ENCODE measurements at places on chromosomes 4 and X. TPM values are rescaled to one million over a fixed set of nuclear protein-coding genes. Genes with fewer than 3 reads are reported as not detected.

DAPP1 gene
- total RNA-seq, result 6.4 TPM

PYURF gene
- total RNA-seq, result 63.2 TPM

NWD2 gene
- total RNA-seq, result not detected

RRAGB gene
- 16.7 TPM for total RNA-seq

EDA2R gene
- total RNA-seq, result not detected

MAGEA8 gene
- not detected for total RNA-seq

P2RY4 gene
- total RNA-seq, result 3.5 TPM

SUPT20HL1 gene
- not detected for total RNA-seq

SLITRK4 gene
- 0.32 TPM for total RNA-seq

ARHGAP10 gene
- total RNA-seq, result 14.7 TPM

- no peak for DNase-seq
Measured at GRCh38 chr4:133868856-133869255, 332.7 kb downstream of the PABPC4L start.

DNA sequence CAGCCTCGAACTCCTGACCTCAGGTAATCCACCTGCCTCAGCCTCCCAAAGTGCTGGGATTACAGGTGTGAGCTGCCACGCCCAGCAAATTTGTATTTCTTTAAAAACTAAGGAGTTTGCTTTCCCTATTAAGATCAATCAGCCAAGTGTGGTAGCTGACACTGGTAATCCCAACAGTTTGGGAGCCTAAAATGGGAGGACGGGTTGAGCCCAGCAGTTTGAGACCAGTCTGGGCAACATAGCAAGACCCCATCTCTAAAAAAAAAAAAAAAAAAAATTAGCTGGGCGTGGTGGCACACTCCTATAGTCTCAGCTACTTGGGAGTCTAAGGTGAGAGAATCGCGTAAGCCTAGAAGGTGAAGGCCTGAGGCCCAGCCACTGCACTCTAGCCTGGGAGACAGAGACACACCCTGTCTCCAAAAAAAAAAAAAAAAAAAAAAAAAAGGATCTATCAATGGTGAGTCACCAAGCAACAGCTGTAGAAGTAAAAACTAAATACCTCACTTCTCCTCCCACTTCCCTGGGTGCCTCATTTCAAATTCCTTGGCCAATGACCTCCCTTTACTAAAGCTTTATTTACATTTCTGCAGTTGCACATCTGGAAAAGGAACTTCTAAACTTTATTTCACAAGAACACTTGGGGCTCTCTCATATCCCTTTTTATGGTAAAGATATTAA lies 54.5 kb downstream of the LDB2 start:
- no peak for DNase-seq

DNA sequence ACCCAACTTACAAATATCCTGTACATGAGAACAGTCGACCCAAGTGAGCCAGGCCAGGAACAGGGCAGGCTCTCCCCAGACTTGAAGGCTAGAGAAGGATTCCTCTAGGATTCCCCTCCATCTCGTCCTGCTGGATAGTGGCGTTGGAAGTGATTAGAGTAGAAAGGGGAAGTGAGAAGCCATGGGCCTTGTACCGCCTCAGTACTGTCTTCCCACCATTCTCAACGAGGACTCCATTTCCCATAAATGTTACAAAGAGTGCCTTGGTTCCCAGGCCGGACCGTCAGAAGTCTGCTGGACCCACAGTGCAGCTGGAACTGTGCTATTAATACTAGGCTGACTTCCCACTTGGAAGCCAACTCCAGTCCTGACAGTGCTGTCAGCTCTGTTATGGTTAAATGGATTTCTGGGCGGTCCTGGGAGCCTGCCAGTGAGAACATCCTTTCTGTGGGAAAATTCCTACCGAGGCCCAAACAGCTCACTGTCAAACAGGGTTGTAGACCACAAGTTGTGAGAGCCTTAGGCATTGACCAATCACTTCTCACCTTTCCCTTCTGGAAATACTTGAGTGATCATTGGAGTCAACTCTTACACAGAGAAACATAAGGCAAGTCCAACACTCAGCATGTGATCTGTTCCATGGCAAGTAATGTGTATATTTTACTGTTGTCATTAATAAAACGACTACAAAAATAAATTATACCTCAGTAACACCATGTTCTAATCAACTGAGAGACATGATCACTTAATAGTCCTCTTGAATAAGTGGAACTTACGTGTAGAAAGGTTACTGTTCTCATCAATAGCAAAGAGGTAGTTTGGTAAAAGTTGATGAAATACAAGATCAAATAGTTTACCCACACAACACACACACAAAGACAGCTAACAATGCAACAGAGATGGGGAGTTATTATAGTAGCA lies 58.4 kb downstream of the AMELX start:
- DNase-seq, result peak; percentile 53

GRCh38 chr4:15652191-15652590 lies 3.0 kb downstream of the FBXL5 start:
- no peak for DNase-seq

DNA sequence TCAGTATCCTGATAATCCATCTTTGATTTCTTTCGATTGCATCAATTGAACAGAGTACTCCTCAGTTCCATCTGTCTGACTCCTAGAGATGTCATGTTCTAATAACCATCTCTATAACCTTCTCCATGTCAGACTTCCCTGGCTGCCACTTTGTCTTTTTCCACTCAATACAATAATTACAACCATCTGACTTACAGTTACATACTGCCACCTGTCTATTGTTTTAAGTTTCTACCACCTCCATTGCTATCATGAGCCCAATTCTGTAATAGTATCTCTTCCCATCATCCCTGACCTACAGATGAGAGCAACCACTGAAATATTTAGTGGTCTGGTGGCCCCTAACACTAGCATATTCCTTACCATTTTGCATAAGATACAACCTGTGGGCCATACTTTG lies 439.2 kb upstream of the FAM47C start:
- no peak for DNase-seq

DNA sequence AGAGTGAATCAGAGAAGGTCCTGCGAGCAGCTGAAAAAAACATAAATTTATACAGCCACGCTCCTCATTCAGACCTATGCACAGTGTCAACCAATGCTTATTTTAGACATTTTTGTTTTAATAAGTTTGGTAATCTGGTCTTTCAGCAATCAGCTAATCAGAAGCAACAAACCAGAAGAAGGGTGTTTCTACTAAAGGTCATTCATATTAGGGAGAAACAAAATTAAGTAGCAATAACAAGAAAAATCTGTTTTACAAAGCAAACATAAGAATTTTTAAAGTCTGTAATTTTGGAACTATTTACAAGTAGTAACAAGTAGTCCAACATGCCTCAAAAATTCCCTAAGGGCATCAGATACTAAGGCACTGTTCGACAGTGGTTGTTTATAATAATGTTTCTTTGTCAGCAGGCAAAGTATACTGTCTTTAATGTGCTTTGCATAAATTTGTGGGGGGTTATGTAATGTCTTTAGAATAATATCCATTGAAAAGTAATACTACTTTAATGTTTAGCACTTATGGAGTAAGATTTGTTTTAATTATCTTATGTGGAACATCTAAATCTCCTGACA lies 82.8 kb downstream of the PHOX2B start:
- DNase-seq, result no peak

GRCh38 chr4:118086344-118086743 lies 52.1 kb downstream of the NDST3 start:
- DNase-seq, result no peak

GRCh38 chrX:114465689-114466088 lies 118.2 kb upstream of the HTR2C start:
- DNase-seq, result no peak

DNA sequence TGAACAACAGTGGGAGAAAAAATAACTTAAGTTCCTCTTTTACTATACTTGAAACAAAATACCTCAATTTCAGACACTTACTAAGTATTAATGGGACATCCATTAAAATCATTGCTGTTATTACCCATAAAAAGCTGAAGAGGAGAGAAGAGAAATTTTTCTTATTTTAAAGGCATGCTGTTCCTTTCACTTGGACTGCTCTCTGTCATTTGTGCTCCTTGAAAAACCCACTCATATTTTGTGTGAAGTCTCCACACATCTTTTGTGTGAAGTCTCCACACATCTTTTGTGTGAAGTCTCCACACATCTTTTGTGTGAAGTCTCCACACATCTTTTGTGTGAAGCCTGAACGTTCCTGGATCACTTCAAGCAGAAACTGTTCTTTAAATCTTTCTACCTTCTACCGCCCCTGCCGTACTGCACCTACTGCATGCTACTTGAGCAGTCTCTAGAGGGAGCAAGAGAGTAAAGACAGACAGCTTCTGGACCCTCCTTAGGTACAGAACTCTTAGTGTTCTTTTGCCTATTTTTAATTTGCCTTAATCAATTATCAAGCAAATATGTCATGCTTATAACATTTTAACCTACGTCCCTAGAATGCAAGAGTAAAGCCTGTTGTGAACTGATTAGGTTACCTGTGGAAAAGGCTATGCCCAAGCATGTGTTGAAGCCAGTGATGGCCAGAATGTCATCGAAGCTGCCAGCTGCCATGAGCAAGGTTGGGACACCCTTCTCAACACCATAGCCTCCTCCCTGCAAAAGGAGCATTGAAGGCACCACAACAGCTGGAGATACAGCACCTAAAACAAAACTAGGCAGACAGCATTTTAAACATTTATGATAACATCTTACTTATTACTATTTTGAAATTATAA lies 27.1 kb upstream of the SLC9B1 start:
- peak; percentile 27 for DNase-seq

DNA sequence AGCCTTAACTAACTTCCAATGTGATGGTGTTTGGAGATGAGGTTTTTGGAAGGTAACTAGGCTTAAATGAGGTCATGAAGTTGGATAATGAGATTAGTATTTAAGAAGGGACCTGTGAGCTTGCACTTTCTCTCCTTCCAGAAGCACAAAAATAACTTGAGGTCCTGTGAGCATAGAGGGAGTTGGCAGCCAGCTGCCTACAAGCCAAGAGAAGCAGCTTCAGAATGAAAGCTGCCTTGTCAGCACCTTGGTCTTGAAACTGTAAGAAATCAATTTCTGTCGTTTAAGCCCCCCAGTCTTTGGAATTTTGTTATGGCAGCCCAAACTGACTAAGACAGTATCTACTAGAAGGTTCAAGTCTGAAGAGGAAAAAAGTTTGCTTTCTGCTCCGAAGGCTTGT lies 280.2 kb upstream of the GALNTL6 start:
- no peak for DNase-seq

DNA sequence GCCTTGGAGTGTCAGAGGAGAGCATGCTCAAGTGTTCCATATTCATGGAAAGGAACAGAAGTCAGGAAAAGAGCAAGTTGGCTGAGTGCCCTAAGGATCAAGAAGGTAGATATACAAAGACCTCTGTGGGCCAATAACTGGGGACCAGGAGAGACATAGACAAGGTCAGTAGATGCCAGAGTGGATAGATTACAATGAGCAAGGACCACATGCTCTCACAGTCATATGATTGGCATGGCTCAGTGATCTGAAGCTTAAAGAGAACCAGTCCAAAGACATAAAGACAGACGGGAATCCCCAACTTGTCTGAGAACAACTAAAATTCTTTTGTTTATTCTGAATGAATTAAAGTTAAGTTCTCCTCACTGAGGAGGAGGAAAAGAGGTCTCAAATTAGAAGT lies 289.7 kb downstream of the HS3ST1 start:
- DNase-seq, result no peak

DNA sequence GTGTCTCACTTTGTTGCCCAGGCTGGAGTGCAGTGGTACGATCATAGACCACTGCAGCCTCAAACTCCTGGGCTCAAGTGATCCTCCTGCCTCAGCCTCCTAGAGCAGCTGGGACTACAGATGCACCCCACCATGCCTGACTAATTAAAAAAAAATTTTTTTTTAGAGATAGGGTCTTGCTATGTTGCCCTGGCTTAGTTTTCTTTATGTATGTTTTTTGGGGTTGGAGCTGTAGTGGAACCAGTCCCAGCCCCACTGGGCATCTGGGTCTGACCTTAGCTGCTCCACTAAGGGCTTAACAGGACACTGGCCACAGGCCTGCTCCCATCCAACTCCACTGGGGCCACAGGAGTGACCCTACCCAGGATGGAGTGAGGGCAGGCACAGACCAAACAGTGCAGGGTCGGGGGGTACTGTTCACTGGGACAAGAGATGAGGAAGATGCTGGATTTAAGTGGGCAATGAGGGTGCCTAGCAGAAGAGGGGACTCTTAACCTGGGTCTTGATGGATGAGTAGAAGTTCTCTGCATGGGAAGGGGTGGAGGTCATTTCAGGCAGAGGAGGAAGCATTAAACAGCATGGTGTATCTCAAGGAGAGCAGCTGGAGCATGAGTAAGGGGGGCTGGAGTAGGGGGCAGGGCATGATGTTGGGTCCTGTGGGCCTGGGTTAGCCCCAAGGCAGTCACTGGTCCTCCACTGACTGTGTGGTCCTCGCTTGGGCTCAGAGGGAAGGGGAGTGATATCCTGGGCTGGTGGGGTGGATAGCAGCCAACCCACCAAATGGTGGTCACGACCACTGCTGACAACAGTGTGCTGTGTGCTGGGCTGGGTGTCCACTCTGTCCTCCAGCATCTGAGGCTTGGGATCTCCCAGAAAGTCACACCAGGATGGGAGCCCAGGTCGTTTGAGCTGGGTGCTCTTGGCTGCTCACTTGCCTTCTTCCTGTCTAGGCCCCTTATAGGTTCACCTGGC lies 24.1 kb upstream of the ADD1 start:
- no peak for DNase-seq

DNA sequence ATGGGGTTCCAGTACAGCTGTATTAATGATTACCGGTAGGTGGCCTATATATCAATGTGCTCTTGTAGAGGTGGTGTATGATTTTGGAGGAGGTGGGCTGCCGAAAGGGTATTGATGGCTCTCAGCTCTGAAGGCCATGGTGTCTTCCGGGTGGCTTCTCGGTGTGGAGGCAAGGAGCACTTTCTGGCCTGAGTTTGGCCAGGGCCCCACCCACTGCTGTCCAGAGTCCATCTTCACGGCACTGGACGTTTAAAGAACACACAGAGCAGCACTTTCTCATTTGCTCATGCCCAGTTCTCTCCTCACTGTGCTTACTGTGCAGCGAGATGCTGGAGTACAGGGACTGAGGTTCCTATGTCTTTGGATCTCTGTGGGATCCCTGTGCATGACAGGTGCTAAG lies 16.1 kb downstream of the BST1 start:
- DNase-seq, result no peak

- no peak for DNase-seq
Measured at GRCh38 chr4:163991298-163991865, 496.9 kb downstream of the TMA16 start.

DNA sequence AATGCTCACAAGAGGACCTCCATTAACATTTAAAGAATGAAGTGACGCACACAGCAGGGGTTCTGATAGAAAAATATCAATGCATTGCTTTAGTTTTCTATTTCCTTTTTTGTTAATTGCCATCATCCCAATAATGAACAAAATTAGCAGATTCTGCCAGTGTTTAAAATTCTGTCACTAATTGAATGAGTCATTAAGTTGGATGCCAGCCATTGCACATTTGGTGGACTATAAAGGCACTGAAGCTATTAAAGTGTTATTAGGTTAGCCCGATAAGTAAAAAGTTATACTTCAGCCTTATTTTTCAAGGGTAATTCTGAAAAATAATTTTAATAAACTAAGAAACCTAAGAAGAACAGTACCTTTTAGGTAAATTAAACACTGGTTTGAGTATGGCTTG lies 53.1 kb downstream of the MAP3K15 start:
- no peak for DNase-seq

- DNase-seq, result peak; percentile 15
Measured at GRCh38 chrX:129701624-129702069, 37.1 kb upstream of the XPNPEP2 start.

- no peak for DNase-seq
Measured at GRCh38 chr4:126338548-126338947, 1023.8 kb downstream of the FAT4 start.
